ENCODE measurements at places on chromosomes 1 and 21.

DNA sequence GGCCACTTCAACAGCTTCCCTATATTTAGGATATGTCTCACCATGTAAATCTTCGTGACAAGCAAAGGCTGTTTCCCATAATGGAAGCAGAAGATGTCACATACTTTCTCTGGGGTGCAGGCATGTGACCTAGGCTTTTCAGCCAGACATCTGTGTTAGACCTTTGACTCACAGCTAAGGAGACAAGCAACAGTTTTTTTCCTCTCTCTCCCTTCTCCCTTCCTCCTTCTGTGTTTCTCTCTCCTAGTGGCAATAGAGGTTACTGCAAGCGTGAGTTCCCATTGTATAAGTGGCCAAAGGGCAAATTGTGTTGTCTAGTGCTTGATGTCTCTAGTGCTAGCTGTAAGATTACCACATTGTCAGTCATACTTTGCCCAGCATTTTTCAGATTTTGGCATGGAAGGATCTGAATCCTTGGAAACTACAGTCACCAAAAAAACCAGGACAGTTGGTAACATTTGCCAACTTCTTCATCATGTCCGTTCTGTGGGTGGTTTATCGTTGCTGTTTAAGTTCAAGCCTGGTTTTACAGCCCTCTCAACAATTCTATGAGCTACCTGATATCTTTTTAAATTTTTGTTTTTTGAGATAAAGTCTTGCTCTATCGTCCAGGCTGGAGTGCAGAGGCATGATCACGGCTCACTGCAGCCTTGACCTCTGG lies 44.4 kb upstream of the RABGAP1L start:
- peak; percentile 66 for DNase-seq

DNA sequence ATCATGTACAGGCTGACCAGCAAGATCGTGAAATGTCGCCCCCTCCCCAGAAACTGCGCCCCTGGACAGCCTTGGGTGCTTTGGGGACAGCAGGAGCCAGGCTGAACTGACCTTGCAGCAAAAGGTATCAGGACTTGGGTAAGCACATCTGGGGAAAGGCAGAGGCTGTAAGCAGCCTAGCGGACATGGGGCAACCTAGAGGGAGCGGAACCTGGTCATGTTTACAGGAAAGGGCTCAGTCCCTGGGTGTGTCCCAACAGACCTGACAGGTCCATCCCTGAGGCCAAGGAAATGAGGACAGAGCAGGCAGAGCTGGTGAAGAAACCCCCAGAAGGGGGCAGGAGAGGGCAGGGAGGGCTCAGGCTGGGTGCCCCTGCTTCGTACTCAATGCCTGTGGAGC lies 3.1 kb upstream of the S100A8 start:
- DNase-seq: no peak

DNA sequence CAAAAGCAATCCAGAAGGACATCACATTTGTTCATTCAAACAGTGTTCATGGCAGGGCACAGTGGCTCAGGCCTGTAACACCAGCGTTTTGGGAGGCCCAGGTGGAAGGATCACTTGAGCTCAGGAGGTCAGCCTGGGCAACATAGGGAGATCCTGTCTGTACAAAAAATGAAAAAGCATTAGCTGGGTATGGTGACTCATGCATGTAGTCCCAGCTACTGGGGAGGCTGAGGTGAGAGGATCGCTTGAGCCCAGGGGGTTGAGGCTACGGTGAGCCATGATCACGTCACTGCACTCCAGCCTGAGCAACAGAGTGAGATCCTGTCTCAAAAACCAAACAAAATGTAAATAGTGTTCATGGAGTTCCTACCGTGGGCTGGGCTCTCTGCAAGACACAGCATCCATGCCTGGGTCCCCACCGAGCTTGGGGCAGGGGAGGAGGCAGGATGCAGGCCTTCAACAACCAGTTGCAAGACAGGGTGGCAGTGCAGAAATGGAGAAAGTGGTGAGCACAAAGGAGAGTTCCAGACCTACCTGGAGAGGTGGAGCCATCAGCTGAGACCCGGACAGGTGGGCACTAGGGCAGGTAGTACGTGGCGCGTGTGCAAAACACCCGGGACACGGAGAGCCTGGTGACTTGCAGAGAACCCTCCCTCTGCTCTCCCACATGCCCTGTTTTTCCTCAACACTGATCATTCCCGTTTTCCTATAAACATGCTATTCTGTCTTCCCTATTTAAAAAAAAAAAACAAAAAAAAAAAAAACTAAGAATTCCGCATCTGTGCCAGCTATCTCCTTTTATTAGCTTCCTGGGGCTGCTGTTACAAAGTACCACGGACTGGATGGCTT lies 138.9 kb downstream of the TOMM20 start:
- DNase-seq: no peak

GRCh38 chr1:98103617-98104285 lies 182.9 kb upstream of the DPYD start:
- no peak for DNase-seq

GRCh38 chr1:26745191-26745590 lies 42.6 kb upstream of the PIGV start:
- no peak for DNase-seq

- peak; percentile 21 for DNase-seq
Observed at GRCh38 chr1:31064111-31064717, 1.3 kb downstream of the PUM1 start.
